Karpas-422 (cell line): ENCODE measurements at places on chromosomes 4 and X. TPM values are rescaled to one million over a fixed set of nuclear protein-coding genes. Genes with fewer than 3 reads are reported as not detected.

STAP1 gene
- total RNA-seq: 47.5 and 80.8 TPM in 2 replicates

HAND2 gene
- total RNA-seq: not detected in 2 replicates

SPANXN3 gene
- total RNA-seq: not detected in 2 replicates

SPANXC gene
- not detected in 2 replicates for total RNA-seq

NAAA gene
- total RNA-seq: 13.8 and 15.1 TPM in 2 replicates

RENBP gene
- 0.22 and 0.26 TPM in 2 replicates for total RNA-seq

ZCCHC12 gene
- not detected in 2 replicates for total RNA-seq

MAGEE1 gene
- total RNA-seq: 0.76 and 0.78 TPM in 2 replicates

TCP11X2 gene
- not detected in 2 replicates for total RNA-seq

ZAR1 gene
- total RNA-seq: not detected in 2 replicates

TMSB15B gene
- total RNA-seq: 1.0 and 13.2 TPM in 2 replicates

CLNK gene
- total RNA-seq: not detected in 2 replicates

SNCA gene
- total RNA-seq: not detected in 2 replicates

ARMCX1 gene
- total RNA-seq: not detected in 2 replicates

MAGEB2 gene
- not detected in 2 replicates for total RNA-seq

ITGB1BP2 gene
- total RNA-seq: 2.7 and 3.8 TPM in 2 replicates

CXCL3 gene
- total RNA-seq: not detected in 2 replicates

TLR8 gene
- total RNA-seq: not detected in 2 replicates

ANXA10 gene
- not detected in 2 replicates for total RNA-seq

ERCC6L gene
- total RNA-seq: 3.0 and 5.9 TPM in 2 replicates

RNF150 gene
- total RNA-seq: not detected in 2 replicates

CD38 gene
- 3.6 and 12.1 TPM in 2 replicates for total RNA-seq

WNK3 gene
- 0.04 TPM in 2 replicates for total RNA-seq

KLHL13 gene
- 1.4 and 3.6 TPM in 2 replicates for total RNA-seq

CHIC2 gene
- total RNA-seq: 103 and 116 TPM in 2 replicates

POLA1 gene
- 22.4 and 26.7 TPM in 2 replicates for total RNA-seq

STS gene
- total RNA-seq: 15.6 and 28.5 TPM in 2 replicates

BEX1 gene
- not detected in 2 replicates for total RNA-seq

SPANXN4 gene
- total RNA-seq: not detected in 2 replicates

YY2 gene
- total RNA-seq: 0.60 and 0.94 TPM in 2 replicates

DMRTC1 gene
- total RNA-seq: not detected in 2 replicates

LRCH2 gene
- not detected in 2 replicates for total RNA-seq

HPGDS gene
- total RNA-seq: not detected in 2 replicates

GRIA2 gene
- total RNA-seq: not detected in 2 replicates

PDE6B gene
- not detected in 2 replicates for total RNA-seq

HERC5 gene
- not detected in 2 replicates for total RNA-seq

STPG2 gene
- total RNA-seq: 0.56 TPM in 1 of 2 replicates, not detected in the other

TMEM255A gene
- total RNA-seq: 0.63 and 0.87 TPM in 2 replicates

RGN gene
- total RNA-seq: not detected in 2 replicates

THAP9 gene
- 2.5 and 8.2 TPM in 2 replicates for total RNA-seq

CLDN22 gene
- not detected in 2 replicates for total RNA-seq

GAGE10 gene
- total RNA-seq: not detected in 2 replicates

ADGRG2 gene
- total RNA-seq: not detected in 2 replicates
